ENCODE measurements at places on chromosomes 4 and X.
A peak's percentile ranks its signal among the peaks of the same experiment; 100 is the strongest.

- no peak overlapping the region for H3K27ac ChIP-seq
- no peaks in the 10 kb centered on the region for H3K4me1 ChIP-seq
- no peak overlapping the region for H3K4me3 ChIP-seq
- H3K36me3 ChIP-seq, result no peaks in the 10 kb centered on the region
Measured at GRCh38 chrX:134604701-134605311, 53.5 kb downstream of the PLAC1 start.

GRCh38 chrX:39840581-39841093 is 257.1 kb downstream of the BCOR start:
- DNase-seq, result no peak
- H3K27me3 ChIP-seq, result peaks cover 4% of the 10 kb centered on the region
- H3K36me3 ChIP-seq, result no peaks in the 10 kb centered on the region
- H3K27ac ChIP-seq, result no peak overlapping the region

- H3K36me3 ChIP-seq, result no peaks in the 10 kb centered on the region
- no peak overlapping the region for H3K27ac ChIP-seq
- H3K27me3 ChIP-seq, result peaks cover 14% of the 10 kb centered on the region
- H3K4me1 ChIP-seq, result peaks cover 5% of the 10 kb centered on the region
Measured at GRCh38 chr4:128649575-128650205, 159.8 kb upstream of the JADE1 start.

DNA sequence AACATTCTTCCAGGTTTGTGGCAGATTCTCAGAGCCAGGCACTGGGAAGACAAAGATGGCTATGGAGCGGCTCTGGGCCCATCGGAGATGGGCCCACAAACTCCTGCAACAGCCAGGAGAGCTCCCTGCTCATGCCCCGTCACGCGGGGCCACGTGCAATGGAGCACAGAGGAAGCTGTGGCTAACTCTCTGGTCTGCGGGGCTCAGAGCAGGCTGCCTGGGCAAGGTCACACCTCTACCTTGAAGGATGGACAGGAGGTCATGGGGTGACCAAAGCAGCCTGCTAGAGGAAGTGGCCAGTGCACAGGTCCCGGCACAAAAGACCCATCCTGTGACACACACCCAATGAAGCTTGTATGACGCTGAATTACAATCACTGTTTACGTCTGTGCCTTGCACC is 45.2 kb downstream of the C4orf50 start:
- no peak overlapping the region for H3K27ac ChIP-seq
- DNase-seq, result no peak
- H3K4me3 ChIP-seq, result no peak overlapping the region
- no peaks in the 10 kb centered on the region for H3K4me1 ChIP-seq
- no peaks in the 10 kb centered on the region for H3K27me3 ChIP-seq

GRCh38 chrX:148913971-148914370 is 413.6 kb downstream of the AFF2 start:
- no peaks in the 10 kb centered on the region for H3K4me1 ChIP-seq
- H3K27me3 ChIP-seq, result peaks cover 2% of the 10 kb centered on the region
- no peak overlapping the region for H3K27ac ChIP-seq

DNA sequence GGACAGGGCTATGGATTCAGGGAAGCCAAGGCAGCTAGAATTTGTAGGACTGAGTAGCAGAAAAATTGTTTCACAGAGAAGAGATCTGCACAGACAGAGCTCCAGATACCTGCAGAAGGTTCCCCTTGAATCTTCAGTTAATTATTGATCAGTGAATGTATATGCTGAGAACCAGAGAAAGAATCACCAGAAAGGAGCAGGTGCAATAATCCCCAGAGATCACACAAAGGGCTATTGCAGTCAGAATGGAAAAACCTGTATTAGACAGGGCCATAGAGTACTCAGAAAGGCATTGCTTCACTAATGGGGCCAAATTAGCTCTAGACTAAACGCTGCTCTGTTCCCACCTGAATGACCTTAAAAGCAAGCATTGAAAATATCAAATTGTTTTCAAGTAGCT is 35.5 kb upstream of the SMAD1 start:
- H3K36me3 ChIP-seq, result no peaks in the 10 kb centered on the region
- H3K27ac ChIP-seq, result no peak overlapping the region
- H3K27me3 ChIP-seq, result peaks cover 2% of the 10 kb centered on the region
- DNase-seq, result no peak
- H3K4me3 ChIP-seq, result no peak overlapping the region

DNA sequence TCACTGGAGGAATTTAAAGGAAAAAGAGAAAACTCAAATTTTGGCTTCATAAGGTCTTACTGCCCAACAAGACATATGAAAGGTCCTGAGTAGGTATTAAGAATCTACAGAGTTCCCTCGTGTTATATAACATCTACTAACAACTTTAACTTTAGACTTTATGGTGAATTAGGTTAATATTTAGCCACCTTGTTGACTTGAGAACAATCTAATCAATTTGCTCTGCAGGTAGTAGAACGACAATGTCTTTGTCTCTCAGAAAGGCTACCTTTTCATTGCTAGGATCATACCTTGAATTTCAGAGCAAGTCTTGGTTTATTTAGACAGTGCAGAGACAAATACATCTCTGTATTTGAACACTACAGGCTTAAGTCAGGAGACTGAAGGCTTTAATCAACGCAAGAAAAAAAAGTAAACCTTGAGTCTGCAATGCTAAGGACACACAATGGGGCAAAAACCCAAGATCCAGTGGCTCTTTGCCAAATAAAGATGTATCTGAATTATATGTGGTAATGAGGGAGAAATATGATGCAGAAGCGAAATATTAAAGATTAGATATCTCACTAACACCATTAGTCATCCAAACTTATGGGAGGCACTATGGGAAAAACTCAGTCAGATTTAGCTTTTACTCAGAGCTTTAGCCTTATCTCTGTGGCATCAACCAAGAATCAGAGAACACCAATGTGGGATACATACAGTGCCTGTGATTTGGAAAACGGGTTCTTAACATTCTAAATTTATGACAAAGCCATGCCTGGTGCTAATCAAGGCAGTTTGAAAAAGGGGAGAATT is 93.6 kb upstream of the FTHL17 start:
- H3K27me3 ChIP-seq, result peaks cover 2% of the 10 kb centered on the region
- DNase-seq, result no peak
- no peaks in the 10 kb centered on the region for H3K4me1 ChIP-seq
- no peak overlapping the region for H3K4me3 ChIP-seq
- H3K27ac ChIP-seq, result no peak overlapping the region

GRCh38 chr4:98503676-98504075 is 154.7 kb downstream of the TSPAN5 start:
- peaks cover 20% of the 10 kb centered on the region for H3K36me3 ChIP-seq
- H3K27ac ChIP-seq, result no peak overlapping the region
- no peaks in the 10 kb centered on the region for H3K27me3 ChIP-seq
- no peak overlapping the region for H3K4me3 ChIP-seq
- DNase-seq, result no peak

DNA sequence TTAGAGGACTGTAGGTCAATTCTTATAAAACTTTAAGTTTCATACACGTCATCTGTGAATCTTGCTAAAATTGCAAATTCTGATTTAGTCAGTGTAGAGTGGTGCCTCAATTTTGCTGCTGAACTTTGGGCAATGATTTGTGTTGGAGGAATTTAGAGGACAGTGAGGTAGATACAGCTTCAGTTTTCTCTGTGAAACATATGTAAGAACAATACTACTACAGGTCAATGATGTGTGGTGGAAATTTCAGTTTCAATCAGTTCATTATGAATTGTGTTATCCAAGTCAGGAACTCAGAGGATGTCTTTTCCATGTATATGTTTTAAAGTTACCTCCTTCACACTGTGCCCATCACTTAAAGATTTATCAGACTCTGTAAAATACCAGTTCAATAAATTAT is 1597.8 kb upstream of the PCDH10 start:
- H3K4me3 ChIP-seq, result no peak overlapping the region
- H3K4me1 ChIP-seq, result no peaks in the 10 kb centered on the region
- no peak overlapping the region for H3K27ac ChIP-seq
- H3K27me3 ChIP-seq, result no peaks in the 10 kb centered on the region

DNA sequence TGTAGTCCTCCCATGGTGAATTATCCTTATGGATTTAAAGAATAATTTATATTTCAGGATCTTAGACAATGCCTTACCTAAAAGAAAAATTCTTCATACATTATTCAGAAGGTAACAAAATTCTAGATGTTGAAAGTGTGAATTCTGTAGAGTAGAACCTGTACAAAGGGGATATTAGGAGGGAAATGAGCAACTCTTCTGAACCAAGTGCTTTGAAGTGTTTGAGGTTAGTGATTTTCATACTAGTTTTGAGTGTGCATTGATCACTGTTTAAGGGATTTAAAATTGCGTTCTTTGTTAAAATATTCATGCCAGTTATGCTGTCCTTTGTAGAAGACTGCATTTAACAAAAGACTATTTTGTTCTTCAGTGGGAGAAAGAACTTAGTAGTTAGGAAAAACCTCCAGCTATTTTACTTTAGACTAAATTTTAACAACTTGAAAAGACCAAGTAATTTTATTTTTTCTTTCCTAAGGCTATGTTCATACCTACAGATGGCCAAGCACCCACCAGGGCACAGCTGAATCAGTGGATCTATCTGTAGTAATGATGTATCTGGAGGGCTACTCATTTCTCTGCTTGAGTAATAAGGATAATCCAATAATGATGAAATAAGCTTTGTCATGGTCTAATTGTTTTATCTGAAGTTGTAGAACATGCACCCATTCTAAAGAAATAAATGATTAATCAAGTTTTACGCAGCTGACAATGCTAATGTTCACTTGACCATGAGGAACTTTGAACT is 134.3 kb upstream of the RPS6KA6 start:
- no peaks in the 10 kb centered on the region for H3K27me3 ChIP-seq
- DNase-seq, result no peak
- H3K27ac ChIP-seq, result no peak overlapping the region
- H3K4me1 ChIP-seq, result no peaks in the 10 kb centered on the region
- no peak overlapping the region for H3K4me3 ChIP-seq
- H3K36me3 ChIP-seq, result no peaks in the 10 kb centered on the region

DNA sequence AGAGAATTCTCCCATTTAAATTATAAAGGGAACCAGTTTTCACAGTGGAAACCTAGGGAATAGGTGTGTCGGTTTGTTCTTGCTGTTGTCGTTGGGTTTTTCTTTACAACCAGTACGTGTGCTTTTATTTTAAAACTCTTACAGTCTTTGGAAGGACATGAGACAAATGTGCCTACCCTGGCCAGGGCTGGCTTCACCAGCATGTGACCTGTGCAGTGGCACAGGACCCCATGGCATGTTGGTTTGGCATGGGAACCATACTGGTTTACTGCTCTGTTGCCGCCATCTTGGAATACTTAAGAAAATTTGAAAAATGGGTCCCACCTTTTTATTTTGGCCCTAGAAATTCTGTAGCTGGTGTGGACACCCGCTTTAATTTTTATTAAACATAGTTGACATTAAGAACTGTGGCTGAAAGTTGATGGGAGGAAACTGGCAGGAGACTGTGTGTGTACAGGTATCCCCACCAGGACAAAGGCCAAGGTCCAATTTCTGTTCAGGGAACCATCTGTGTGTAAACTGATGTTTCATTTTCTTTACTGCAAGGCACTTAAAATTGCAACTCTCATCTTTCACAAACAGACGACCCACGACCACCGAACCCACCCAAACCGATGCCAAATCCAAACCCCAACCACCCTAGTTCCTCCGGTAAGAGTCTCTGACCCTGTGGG is 28.8 kb downstream of the CD99 start:
- no peak overlapping the region for H3K4me3 ChIP-seq
- no peak overlapping the region for H3K27ac ChIP-seq
- DNase-seq, result no peak

- peaks cover 6% of the 10 kb centered on the region for H3K4me1 ChIP-seq
- peaks cover 2% of the 10 kb centered on the region for H3K27me3 ChIP-seq
- DNase-seq, result no peak
- H3K27ac ChIP-seq, result no peak overlapping the region
Measured at GRCh38 chrX:38881727-38882126, 80.5 kb downstream of the MID1IP1 start.

- H3K36me3 ChIP-seq, result no peaks in the 10 kb centered on the region
- no peak within 1 kb of the TSS for H3K27ac ChIP-seq
- peaks cover 19% of the 10 kb centered on the region for H3K27me3 ChIP-seq
Measured at GRCh38 chr4:121764702-121765367, at the start of gene SMIM43. Gene SMIM43 (minus strand): TSS chr4:121765164. CDS start chr4:121765105, 59 bp downstream.

DNA sequence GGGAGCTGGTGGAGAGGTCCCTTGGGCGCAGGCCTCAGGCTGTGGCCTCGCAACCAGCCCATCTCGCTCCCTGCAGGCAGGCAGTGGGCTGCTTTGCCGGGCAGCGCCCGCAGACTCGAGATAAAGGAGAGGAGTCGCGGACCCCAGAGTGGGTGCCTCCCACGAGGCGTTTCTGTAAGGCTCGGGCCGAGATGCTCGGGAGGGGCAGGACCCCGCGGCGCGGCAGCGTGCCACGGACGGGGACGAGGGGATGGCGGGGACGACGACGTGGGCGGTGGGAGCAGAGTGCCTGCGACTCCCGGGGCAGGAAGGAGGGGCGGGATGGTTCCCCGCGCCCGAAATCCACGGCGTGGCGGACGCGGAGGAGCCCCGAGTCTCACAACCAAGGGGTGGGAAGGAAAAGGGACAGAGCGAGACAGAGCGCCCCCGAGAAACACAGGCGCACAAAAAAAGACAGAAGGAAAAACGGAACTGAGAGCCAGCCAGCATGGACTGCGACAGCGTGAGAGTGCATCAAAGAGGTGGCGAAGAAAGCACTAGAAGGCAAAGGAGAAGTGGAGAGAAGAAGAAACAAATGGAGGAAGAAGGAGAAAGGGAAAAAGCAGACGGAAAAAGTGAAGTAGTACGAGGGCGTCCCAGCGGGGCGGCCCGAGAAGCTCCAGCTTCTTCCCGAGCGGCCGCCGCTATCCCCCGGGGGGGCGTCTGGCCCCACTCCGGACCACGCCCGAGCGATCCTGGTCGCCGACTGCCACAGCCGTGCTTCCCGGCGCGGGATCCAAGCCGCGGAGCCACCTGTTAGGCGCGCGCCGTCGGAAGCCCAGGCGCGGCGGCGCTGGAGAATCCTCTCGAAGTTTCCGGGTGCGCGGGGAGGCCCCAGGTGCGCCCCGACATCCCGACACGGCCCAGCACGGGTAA is 1.5 kb downstream of the BEND4 start:
- peaks cover 12% of the 10 kb centered on the region for H3K27me3 ChIP-seq
- DNase-seq, result no peak
- peak overlapping the region; percentile 90 for H3K4me3 ChIP-seq

DNA sequence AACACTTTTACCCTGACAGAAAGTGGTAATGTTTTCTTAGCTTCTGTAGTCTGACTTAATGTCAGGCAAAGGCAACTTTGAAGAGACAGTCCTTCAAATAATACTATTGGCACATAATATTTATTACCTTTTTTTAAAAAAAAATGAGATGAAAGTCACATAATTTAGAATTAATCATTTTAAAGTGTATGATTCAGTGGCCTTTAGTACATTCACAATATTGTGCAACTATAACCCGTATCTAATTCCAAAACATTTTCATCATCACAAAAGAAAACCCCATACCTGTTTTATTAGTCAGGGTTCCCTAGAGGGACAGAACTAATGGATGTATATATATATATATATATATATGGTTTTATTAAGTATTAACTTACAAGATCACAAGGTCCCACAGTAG is 94.8 kb upstream of the TEX13A start:
- no peak for DNase-seq
- H3K36me3 ChIP-seq, result no peaks in the 10 kb centered on the region
- H3K27me3 ChIP-seq, result peaks cover 3% of the 10 kb centered on the region
- H3K4me3 ChIP-seq, result no peak overlapping the region
- H3K27ac ChIP-seq, result no peak overlapping the region

GRCh38 chr4:3285558-3286334 is 7.1 kb upstream of the RGS12 start:
- no peak overlapping the region for H3K4me3 ChIP-seq
- H3K36me3 ChIP-seq, result no peaks in the 10 kb centered on the region
- no peak for DNase-seq
- no peaks in the 10 kb centered on the region for H3K4me1 ChIP-seq

GRCh38 chrX:107168257-107168656 is 38.0 kb downstream of the NUP62CL start:
- no peak overlapping the region for H3K4me3 ChIP-seq
- H3K27ac ChIP-seq, result no peak overlapping the region
- DNase-seq, result no peak
- H3K36me3 ChIP-seq, result no peaks in the 10 kb centered on the region
- H3K4me1 ChIP-seq, result peaks cover 20% of the 10 kb centered on the region

Measured in immature natural killer cell (primary cell).